NCI-H345 (cell line): ENCODE measurements at places on chromosomes 6 and 20.

- no peak for DNase-seq
Observed at GRCh38 chr6:119436583-119436982, 87.0 kb upstream of the MAN1A1 start.

DNA sequence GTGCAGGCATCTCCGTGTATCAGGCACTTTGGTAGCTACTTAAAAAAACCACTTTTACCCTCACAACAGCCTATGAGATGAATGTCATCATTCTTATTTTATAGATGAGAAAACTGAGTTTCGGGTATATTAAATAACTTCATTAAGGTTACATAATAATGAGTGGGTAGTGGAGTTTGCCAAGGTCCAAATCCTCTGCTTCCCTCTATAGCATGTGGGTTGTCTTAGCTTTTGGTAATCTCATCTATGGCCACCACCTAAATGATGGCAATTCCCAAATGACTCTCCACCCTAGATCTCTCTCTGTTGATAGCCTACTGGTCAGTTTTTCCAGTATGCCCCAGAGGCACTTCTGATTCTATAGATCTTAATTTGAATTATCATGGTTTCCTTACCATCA, 3.7 kb upstream of the RNF144B start:
- no peak for DNase-seq

DNA sequence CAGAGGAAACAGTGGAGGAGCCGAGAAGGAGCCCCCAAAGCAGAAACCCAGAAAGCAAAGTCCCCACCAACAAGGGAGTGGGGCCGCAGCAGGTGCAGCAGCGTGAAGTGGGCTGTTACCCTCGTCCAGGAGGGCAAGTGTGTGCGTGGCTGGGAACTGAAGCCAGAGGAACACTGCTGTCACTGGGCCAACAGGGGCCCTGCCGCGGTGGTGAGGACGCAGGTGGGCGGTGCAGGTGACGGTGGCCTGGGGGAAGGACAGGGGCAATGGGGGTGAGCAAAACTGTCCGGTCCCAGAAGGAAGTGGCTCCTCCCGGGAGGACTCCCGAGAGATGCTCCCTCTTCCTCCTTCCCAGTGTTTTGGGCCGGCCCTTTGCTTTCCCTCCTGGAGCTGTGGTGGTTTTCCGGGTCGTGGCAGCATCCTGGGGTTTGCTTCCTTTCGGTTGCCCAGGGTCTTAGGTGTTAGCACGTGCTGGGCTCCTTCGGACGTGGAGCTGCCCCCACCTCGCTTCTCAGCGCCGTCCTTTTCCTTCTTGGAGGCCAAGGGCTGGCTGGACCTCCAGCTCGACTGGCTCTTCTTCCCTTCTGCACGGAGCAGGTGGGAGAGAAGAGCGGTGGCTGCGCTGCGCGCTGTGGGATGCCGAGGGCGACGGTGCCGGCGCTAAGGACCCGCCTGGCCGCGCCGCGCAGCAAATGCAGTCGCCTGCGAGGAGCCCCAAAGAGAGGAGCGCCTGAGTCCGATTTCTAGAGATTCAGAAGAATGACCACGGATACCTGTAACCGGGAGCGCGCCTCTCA, 62.7 kb upstream of the SLC2A12 start:
- no peak for DNase-seq

DNA sequence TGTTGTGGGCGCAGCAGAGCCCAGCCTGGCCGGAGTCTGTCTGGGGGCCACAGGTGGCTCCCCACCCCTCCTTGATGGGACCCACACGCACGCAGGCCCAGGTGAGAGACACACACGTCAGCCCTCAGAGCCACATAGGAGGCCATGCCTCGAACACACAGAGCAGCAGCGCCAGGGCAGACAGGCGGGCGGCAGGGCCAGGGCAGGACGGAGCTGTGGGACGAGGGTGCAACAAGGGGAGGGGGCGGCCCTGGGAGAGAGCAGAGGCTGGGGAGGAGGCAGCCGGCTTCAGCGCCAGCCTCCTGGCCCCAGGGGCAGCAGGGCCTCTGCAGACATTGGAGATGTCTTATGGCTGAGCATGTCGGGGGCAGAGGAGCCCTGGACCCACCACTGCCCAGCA, 42.5 kb downstream of the KCNQ2 start:
- DNase-seq, result no peak

- DNase-seq, result no peak
Observed at GRCh38 chr6:106501960-106502371, 127.3 kb downstream of the RTN4IP1 start.

- no peak for DNase-seq
Observed at GRCh38 chr6:108732091-108732870, 115.9 kb upstream of the ARMC2 start.

- DNase-seq, result no peak
Observed at GRCh38 chr6:140932909-140933308, 1199.8 kb upstream of the GJE1 start.

- DNase-seq, result no peak
Observed at GRCh38 chr6:29424168-29424567, 9.4 kb downstream of the OR12D1 start.

- no peak for DNase-seq
Observed at GRCh38 chr20:61135968-61136367, 116.1 kb upstream of the CDH4 start.

GRCh38 chr6:85464722-85465150, 14.9 kb downstream of the NT5E start:
- no peak for DNase-seq

GRCh38 chr6:24408719-24409410, 6.1 kb downstream of the MRS2 start:
- DNase-seq, result no peak

DNA sequence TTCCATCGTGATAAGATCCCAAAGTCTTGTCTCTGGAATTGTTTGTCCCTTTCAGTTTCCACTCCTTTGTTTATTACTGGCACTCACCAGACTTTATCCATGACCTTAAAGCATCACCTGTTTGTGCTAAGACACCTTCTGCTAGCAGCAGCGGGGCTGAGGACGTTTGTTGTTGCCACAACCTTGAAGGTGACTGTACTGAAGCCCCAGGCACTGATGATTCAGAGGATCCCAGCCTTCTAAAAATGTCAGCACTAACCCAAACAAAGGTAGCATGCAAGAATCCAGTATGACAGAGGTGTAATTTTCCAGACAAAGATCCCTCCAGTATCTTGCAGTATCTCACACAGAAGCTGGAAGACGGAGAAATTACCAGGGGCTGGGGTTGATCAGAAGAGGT, 28.9 kb upstream of the SMIM8 start:
- no peak for DNase-seq

DNA sequence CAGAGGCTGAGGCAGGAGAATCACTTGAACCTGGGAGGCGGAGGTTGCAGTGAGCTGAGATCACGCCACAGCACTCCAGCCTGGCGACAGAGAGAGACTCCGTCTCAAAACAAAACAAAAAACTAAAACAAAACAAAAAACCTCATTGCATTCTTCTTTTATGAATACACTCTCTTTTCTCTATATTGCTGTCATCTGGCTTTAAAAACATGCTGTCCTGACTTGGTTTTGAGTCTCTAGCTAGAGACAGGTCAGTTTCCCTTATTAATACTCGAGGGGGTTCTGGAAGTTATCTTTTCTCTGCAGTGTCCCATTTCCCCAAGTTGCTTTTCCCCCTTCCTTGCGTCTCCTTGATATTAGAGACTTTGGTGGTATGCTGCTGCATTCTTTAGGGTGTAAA, 50.9 kb downstream of the RIOK1 start:
- no peak for DNase-seq

DNA sequence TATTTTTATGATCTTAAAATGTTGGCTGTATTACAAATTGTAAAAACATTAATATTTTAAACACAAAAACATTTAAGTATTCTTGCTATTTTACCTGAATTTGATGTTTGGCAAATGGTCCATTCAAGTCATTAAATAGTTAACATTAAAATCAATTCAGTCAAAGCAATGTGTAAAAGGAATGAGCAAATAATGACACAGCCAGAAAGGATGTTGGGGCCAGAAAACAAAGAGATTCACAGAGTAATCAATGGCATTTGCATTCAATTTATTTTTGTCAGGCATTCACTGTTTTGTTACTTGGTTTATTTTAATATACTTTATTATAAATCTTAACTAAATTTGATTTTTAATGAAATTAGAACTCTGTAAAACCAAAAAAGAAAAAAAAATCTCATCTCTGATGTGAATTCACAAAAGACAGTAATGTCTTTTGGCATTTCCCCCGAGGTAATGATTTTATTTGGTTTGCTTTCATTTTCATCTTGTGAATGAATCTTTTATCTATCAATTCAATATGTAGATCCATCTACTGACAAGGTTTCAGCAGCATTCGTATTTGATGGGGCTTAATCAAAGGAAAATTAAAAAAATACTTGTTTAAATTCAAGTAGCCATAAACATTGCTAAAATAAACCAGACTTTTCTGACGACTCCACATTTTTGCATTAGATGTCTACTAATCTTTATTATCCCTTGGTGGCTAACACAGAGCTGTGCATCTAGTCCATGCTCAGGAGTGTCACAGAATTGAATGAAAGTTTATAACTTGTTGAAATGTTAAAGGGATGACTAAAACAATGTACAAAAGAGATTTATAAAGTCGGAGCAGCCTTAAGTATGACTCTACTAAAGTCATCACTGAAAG, 866.7 kb upstream of the GJE1 start:
- DNase-seq, result no peak

GRCh38 chr6:53041356-53041755, 23.8 kb upstream of the FBXO9 start:
- no peak for DNase-seq

DNA sequence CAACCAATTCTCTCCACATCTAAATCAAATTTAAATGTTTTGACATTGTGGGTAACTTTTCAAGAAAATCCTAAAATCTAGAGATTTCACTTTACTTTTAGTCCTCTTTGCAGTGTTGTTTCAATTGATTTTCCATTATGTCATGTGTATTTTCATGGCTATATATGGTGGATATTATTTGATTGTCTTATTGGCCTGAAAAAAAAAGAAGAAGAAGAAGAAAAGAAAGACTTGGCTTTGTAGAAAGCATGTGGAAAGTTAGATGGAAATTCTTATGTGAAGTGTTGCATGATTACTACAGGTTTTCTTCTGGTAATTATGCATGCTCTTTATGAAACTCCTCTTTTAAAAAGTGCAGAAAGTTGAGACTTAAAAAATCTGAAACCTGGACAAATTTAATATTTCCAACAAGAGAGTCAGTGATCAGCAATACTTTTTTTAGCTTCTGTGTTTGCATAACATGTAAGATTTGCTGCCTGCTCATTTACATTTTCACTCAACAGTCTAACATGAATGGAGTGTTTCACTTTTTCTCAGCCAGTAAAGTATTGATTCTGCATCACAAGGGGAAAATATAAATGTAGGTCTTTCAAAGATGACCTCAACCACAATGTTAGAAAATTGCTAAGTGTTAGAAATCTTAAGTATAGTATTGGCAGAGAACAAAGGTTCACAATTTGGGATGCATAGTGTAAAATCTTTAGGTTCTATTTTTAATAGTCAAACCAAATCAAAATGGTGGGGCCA, 438.7 kb downstream of the BCKDHB start:
- DNase-seq, result peak; percentile 4

- DNase-seq, result no peak
Observed at GRCh38 chr20:22946596-22946995, 88.5 kb upstream of the SSTR4 start.

DNA sequence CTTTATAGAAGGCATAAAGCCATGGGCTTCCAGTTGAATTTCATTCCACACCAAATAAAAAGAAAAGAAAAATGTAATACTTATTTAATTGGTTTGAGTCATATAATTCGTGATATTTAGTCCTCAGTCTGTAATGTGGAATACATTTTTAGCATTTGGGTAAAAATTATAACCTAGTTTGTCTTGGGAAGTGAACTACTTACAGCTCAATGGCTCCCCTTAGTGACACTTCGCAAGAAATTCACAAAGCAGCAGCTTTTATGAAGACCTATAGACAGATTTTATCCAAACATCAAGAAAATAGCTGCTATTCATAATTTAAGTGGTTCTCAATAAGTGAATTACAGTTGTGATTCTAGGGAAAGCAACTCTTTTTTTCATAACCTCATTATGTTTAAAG, 72.1 kb downstream of the RSPO3 start:
- DNase-seq, result no peak

GRCh38 chr6:24901698-24902328, 33.9 kb downstream of the RIPOR2 start:
- DNase-seq, result no peak

- DNase-seq, result no peak
Observed at GRCh38 chr20:58984691-58985090, 3.6 kb downstream of the NELFCD start.

DNA sequence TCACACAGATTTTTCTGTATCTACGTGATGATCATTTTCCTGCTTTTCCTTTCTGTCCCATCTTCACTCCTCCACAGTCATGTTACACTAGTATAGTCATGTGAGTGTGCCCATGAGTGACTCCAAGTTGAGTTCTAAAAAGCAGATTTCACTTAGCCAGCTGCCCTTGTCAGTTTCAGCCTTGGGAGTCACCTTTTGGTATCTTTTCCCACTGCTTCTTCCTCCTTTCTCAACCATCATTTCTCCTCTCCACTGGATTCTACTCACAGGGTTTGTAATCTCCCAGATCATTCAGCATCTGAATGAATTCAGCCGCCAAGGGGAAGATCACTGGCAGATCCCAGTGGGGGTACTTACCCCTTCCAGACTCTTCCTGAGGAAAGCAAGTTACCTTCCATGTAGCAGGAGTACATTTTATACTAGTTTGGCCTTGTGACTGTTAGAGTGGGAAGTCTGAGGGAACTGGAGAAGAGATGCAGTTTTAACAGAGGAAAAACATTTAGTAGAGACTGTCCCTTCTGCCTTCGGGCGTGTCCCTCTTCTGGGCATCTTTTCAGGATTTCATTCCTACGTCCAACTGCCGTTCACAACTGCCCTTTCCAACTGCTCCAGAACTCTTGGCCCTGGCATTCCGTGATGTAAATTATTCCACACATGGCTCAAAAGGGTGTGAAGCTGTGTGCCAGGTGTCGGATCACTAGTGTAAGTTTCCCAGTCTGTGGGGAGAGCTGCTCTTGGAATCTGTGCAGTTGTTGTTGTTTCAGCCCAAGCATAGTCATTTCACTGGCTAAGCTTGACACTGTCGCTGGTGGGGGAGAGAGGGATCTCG, 38.9 kb downstream of the BICRAL start:
- no peak for DNase-seq

DNA sequence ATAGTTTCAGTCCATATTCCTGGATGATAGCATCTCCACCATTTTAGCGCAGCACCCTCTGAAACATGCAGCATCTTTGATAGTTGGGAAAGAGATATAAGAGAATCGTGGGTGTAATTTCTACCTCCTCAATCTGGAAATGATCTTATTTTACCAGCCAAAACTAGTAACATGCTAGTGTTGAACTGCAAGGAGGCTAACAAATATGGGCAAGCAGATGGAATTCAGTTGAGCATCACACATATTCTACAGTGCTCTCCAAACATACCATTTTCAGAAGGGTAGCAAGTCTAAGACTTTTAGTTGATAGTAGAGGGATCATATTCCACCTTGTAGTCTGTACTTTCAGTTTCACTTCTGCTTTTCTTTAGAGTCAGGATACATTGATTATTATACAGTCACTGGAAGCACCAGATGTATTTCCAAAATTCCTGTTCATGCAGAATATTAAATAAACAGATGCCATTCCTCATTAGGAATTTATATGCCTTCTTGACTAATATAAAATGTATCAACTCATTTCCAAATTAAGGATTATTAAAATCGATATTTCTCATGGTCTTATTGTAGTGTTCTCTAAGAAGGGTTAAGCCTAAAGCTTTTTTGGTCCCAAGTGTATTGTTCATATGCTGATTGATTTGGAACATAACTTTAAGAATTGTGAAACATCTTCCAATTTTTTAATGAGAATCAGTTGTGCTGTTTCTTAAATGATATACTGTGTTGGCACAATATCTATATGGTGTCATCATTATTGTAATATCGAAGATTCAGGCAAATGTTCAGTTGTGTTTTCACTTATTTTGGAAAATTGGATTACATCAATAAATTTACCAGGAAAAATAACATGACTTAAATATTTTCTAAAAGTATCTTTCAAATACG, 362.0 kb downstream of the CENPW start:
- no peak for DNase-seq
